ENCODE measurements at places on chromosomes 13 and 19.

- no peak for DNase-seq
These were observed 201.2 kb downstream of the GGACT start for GRCh38 chr13:100387416-100387815.

GRCh38 chr19:920051-920864 lies 3.1 kb downstream of the KISS1R start:
- peak; percentile 71 for DNase-seq

GRCh38 chr13:75643693-75644092 lies 7.6 kb downstream of the LMO7 start:
- DNase-seq, result no peak

- peak; percentile 37 for DNase-seq
These were observed 15.9 kb upstream of the GAS6 start for GRCh38 chr13:113879494-113880360.

GRCh38 chr13:51856027-51856736 lies 5.6 kb upstream of the CCDC70 start:
- DNase-seq, result no peak

DNA sequence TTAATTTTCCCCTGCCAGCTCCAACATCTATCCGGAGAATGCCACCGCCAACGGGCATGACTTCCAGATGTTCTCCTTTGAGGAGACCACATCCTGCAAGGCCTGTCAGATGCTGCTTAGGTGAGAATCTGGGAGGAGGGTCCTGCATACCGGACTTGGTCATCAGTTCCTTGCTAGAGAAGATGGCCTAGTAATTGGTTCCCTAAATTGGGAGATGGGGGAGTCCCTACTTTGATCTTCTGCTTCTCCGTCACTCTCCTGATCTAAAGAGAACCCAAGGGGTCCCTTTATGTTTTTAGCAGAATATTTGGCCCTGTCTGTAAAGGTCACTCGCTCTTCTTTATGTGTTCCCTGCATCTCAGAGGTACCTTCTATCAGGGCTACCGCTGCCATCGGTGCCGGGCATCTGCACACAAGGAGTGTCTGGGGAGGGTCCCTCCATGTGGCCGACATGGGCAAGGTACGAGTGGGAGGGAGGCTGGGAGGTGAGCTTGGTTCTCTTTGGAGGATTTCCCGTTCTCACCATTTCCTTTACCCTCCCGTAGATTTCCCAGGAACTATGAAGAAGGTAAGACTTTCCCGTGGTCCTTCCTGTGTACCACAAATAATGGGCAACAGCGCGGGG lies 54.1 kb upstream of the ADGRE1 start:
- DNase-seq, result no peak

DNA sequence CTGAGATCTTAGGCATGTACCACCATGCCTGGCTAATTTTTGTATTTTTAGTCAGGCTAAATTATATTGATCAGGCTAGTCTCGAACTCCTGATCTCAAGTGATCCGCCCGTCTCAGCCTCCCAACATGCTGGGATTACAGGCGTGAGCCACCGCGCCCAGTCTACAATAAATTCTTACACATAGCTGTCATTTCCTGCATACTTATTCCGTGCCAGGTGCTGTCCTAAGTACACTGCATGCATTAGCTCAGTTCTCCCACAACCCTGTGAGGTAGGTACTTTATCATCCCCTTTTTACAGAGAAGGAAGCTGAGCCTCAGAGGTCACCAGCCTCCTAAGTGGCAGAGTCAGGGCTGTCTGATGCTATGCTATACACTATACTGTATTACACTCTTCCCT lies 7.2 kb upstream of the RHPN2 start:
- DNase-seq, result no peak

GRCh38 chr13:20401931-20402856 lies 123.5 kb downstream of the CRYL1 start:
- peak; percentile 47 for DNase-seq

GRCh38 chr13:67742478-67742877 lies 512.3 kb upstream of the PCDH9 start:
- DNase-seq, result no peak

GRCh38 chr13:44171156-44171555 lies 202.5 kb upstream of the SERP2 start:
- DNase-seq, result no peak

DNA sequence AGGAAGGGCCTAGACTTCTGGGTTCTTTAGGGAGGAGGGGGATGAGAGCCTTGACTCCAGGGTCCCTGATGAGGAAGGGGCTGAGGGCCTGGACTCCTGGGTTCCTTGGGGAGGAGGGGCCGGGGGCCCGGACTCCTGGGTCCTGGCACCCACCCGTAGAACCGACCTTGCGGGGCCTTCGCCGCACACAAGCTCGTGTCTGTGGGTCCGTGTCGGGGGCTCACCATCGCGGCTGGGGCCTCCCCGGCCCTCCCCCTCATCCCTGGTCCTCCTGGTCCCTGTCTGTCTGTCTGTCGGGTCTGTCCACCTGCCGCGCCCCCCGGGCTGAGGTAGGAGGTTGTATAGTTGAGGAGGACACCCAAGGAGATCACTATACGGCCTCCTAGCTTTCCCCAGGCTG lies 662 bp upstream of the SPACA6 start:
- no peak for DNase-seq
